ENCODE measurements at places on chromosomes 11 and 22. TPM values are rescaled to one million over a fixed set of nuclear protein-coding genes. Genes with fewer than 3 reads are reported as not detected.

The TBC1D22A gene
- 5.3 TPM for total RNA-seq

The NDUFV1 gene
- 182 TPM for total RNA-seq

The SLC15A3 gene
- total RNA-seq, result 3.3 TPM

The MUC15 gene
- total RNA-seq, result not detected

The MRGPRX2 gene
- not detected for total RNA-seq

DNA sequence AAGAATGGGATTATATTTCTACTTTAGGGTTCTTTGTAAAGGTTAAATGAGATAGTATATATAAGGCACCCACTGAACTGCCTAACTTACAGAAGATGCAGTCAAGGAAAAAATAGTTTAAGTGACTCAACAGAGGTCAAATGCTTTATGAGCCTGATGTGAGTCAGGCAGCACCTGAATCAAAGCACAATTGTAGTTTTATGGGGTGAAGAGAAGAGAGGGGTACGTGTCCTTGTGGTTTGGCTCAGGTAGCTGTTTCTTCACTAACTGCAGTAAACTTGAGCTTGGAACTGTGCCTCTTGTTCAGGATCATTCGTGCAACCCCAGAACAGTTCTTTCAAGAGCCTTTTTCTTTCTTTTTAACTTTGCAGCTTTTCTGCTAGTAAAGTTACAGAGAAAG lies 125.2 kb upstream of the SPON1 start:
- no peak for DNase-seq

DNA sequence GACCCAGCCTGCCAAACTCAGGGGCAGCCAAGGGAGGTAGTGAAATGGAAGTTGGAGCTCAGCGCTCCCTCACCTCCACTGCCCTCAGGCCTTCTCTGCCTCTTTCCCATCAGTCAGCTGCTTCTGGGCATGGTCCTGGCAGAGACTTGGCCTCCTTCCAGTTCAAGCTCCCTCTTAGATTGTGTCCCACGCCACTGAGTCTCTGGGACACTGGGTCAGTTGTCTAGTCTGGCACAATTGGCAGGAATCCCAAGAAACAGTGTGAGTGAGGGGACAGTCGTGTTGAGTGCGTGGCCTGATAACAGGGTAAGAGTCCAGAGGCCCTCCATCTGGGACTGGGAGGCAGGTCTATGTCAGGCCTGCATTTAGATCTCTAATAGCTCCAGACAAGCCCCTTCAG lies 7.1 kb upstream of the SLC35E4 start:
- no peak for DNase-seq

DNA sequence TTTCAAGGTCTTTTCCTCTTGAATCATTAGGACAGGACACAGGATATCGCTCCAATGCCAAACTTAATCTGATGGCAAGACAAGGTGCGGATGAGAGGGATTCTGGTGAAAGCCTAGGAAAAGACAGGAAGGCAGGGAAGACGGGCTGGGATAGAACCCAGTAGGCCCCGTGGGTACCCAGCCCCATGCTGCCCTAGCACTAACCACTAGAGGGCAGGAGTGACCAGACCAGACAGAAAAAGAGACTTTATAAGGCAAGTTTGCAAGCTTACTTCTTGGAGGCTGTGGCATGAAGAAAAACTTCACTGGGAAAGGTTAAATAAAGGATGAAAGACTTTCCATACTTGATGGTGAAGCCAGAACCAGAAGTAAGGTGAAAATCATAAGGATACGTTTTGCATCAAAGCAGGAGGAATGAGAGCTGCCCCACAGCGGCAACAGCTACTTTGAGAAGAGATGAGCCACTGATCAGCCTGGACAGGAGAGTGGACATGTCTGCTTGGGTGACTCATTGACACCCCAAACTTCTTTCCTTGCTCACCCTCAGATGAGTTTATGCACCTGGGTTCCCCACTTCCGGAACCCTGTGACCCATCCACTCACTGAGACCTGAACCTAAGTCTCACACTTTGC lies 39.8 kb downstream of the SYN3 start:
- DNase-seq, result peak; percentile 49

DNA sequence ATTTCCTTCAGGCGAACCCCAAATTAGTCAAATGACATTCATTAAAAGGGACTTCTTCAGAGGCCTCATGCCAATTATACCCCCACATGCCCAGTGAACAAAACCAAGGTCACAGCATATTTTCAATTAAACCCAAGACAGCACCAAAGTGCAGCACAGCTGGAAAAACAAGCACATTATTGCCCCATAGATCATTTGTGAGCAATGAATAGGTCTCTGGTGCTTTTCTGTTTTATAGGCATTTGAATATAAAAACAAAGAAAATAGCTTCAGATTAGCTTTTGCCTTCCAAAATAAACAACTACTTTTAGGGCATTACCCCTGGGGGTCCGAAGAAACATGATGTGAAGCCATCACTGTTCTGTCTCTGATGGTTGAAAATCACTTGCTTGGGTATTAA lies 1319.9 kb downstream of the LRRC4C start:
- no peak for DNase-seq

GRCh38 chr11:92332986-92333385 lies 108.4 kb downstream of the FAT3 start:
- DNase-seq, result no peak
